ENCODE measurements at places on chromosomes 7 and 10. TPM values are rescaled to one million over a fixed set of nuclear protein-coding genes. Genes with fewer than 3 reads are reported as not detected.

GRCh38 chr7:145584401-145584800, 532.2 kb upstream of the CNTNAP2 start:
- no peak overlapping the region for H3K4me3 ChIP-seq
- no peak overlapping the region for H3K27ac ChIP-seq
- no peak for DNase-seq
- H3K4me1 ChIP-seq = no peaks in the 10 kb centered on the region
- no peaks in the 10 kb centered on the region for H3K36me3 ChIP-seq

GRCh38 chr7:159226011-159226702, 81.5 kb upstream of the VIPR2 start:
- no peak overlapping the region for H3K4me3 ChIP-seq
- H3K27ac ChIP-seq = peak overlapping the region; percentile 60
- peaks cover 14% of the 10 kb centered on the region for H3K4me1 ChIP-seq
- peaks cover 37% of the 10 kb centered on the region for H3K27me3 ChIP-seq
- DNase-seq = no peak

The HOXA4 gene
- 2.6 TPM for total RNA-seq

GRCh38 chr10:133159950-133160825, at the start of gene KNDC1:
TSS of gene KNDC1 (plus strand) at chr10:133160219. CDS start at chr10:133160468, 249 bp downstream.
- no peaks in the 10 kb centered on the region for H3K36me3 ChIP-seq
- H3K27ac ChIP-seq = no peak within 1 kb of the TSS
- no peaks in the 10 kb centered on the region for H3K27me3 ChIP-seq
- H3K4me3 ChIP-seq = peak within 1 kb of the TSS; percentile 38
- no peaks in the 10 kb centered on the region for H3K4me1 ChIP-seq
- DNase-seq = peak; percentile 5

- H3K4me3 ChIP-seq = no peak overlapping the region
- no peak for DNase-seq
- H3K27me3 ChIP-seq = no peaks in the 10 kb centered on the region
- H3K27ac ChIP-seq = no peak overlapping the region
Measured at GRCh38 chr7:47647181-47647917, 65.4 kb upstream of the TNS3 start.

All from MCF 10A (cell line).